Memory B cell (primary cell): ENCODE measurements at places on chromosomes 5 and 9.

- no peak for DNase-seq
Observed at GRCh38 chr9:33232815-33233214, 7.2 kb upstream of the SPINK4 start.

- no peak for DNase-seq
Observed at GRCh38 chr5:72107901-72108201, 576 bp downstream of the MAP1B start.

DNA sequence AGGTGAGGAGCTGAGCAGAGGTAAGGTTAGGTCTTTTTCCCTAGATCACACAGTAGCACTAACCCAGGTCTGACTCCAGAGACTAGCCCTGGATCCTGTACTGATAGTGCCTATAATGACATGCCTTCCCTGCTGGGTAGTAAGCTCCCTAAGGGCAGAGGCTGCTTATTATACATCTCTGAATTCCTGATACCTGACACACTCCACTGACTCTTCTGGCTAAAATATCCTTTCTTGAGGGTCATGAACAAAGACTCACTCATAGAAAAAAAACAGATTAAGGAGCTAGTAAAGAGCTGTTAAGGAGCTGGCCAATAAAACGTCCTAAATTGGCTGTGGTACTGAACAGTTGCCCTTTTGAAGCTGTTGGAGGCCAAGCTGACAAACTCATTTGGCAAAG, 149.0 kb upstream of the ITGA1 start:
- no peak for DNase-seq

DNA sequence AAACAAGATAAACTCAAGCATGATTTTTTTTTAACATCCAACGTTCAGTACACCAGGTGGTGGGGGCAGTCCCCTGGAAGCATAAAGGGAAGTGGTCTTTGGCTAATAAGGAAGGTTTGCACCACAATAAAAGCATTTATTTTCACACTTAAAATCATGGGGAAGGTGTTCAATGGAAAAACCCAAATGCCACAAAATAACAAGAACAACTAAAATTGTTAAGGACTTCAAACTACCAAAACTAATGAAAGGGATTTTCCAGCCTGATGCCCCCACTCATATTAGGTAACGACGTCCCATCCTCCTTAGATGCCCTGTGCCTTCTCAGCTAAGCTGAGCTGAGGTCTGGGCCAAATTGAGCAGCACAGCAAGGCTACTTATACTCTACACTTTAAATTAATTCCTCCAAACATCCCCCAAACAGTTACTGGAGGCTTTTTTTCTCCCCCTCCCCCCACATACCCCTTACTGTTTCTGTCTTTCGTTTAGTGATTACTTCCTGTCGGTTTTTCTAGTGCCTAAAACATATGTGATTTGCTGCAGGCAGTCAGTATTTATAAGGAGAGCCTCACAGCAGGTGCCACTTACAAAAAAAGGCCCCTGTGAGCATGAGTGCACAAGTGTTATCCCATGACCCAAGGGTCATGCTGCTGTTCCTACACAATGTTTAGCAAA, 259.7 kb upstream of the ZNF608 start:
- no peak for DNase-seq

DNA sequence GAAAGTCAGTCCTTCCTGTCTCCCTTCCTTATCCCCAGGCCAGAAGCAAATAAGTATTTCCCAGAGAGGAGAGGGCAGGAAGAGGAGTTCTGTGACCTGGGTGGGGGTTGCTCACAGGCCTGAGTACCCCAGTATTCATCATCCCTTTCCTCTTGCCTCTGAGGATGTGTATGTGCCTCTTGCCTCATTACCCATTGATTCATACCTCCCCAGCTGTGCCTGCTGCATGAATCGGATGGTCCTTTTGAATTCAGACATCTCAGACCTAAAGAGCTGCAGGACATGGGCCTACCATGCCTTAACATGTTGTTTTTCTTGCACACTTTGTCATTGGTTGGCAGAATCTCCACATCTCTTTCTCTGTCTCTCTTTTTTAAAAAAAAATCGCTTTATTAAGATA, 112.8 kb upstream of the SHB start:
- no peak for DNase-seq

- DNase-seq, result no peak
Observed at GRCh38 chr5:171571663-171572062, 152.2 kb downstream of the FGF18 start.

DNA sequence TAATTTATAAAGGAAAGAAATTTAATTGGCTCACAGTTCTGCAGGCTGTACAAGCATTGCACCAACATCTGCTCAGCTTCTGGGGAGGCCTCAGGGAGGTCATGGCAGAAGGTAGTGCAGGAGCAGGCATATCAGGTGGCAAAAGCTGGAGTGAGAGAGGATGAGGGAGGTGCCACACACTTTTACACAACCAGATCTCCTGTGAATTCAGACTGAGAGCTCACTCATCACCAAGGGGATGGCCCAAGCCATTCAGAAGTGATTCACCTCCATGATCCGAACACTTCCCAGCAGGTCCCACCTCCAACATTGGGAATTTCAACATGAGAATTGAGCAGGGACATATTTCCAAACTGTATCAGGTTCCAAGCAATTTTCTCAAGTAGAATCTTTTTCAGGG, 84.7 kb upstream of the BRINP1 start:
- no peak for DNase-seq

DNA sequence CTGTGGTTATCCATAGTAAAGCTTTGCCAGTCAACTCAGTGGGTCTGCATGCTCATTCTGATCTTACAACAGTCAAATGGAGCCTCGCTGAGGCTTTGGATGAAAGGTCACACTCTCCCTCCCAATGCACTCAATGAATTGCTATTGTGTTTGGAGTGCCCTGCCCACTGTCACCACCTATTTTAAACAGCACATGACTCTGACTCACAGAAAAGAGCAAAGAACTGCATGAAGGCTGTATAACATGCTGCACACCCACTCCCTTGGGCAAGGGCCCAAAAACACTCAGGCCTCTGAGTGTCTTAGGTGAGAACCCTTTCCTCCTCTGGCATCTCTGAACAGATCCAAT, 118.7 kb upstream of the CCDC112 start:
- no peak for DNase-seq

DNA sequence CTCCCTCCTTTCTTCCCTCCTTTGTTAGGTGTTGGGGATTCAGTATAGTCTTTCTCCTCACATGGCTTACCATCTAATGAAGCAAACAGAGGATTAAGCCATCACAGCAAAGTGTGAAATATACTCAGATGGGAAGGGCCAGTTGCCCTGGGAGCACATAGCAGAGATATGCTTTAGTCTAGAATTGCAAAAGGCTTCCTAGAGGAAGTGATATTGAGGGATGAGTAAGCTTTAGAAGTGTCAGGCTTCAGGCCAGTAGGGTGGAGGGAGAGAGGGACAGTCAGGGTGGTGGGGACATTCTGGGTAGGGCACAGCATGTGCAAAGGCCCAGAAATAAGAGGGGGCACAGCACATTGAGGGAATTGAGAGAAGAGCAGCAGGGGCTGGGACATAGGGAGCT, 46.2 kb upstream of the GLRA1 start:
- no peak for DNase-seq

- no peak for DNase-seq
Observed at GRCh38 chr9:108746001-108746400, 109.8 kb downstream of the ACTL7B start.

GRCh38 chr5:33793836-33794549, 97.8 kb downstream of the ADAMTS12 start:
- DNase-seq, result no peak

DNA sequence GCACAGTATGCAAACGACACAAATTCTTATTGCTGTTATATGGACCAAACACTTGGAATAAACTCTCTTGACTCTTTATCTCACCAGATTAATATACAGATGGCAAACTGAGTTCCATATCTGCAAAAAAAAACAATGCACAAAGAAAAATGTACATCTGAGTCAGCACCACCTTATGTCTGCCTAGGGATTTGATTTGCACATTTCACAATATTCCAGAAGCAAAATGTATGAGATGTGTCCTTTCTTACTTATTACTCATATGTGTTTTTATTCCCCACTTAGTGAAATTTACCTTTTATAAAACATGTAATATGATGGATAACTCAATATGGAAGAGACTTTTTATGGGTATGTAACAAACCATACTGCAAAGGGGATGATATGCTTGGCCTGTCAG, 236.9 kb downstream of the GLIS3 start:
- DNase-seq, result no peak

GRCh38 chr5:87116825-87117512, 150.7 kb upstream of the RASA1 start:
- no peak for DNase-seq

DNA sequence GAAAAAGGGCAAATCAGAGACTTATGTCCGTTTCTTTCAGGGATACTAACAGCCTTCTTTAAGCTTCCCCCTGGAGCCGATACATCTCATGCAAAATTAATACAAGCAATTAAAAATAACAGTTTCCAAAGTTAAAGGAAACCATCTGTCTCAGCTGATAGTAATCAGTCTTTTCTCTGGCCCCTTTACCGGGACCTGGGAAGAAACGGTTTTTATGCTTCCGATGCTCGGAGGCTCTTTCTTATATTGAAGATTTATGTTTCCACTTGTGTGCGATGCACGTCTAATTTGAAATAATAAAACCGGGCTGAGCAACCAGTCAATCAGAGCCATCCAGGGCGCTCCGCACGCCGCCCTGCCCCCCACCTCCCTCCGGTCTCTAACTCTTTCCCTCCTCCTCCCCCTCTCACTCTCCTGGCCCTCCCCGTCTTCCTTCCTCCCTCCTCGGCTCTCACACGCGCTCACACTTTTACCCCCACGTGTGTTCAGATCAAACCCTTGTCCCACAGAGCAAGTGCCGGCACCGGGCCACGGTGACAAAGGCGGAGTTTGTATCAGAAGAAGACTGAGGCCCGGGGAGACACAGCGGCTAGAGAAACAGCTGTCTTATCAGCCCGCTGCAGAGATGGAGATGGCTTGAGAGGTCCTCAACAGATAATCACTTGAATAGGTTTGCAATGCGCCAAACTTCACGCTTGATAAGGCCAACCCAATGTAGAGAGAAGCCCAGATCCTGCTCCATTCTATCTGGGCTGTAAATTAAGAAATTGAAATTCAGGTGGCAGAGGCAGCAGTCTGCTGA, 5.1 kb upstream of the ELAVL2 start:
- DNase-seq, result no peak
